ENCODE measurements at places on chromosomes 11 and 22.

- no peak for DNase-seq
Observed at GRCh38 chr11:105767931-105768330, 158.1 kb downstream of the GRIA4 start.

GRCh38 chr11:47460571-47461235 lies 11.8 kb upstream of the RAPSN start:
- DNase-seq, result no peak

- DNase-seq, result no peak
Observed at GRCh38 chr11:108796551-108796950, 131.7 kb downstream of the DDX10 start.

DNA sequence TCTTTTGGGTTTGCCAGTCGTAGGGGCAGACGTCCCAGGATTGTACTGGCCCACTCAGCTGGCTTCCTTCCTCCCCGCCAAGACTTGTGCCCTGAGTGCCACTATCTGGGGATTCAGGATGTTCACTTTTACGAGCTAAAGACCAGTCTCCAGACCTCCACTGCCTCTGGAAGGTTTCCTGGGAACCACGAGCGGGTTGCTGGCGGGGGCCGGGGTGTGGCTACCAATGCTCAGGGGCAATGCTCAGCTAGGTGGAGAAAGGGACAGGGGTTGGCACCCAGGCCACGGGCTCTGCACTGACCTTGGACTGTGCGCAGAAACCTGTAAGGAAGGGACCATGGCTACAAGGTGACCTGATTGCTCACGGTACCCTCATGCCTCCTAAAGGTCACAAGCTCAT lies 2.2 kb downstream of the NEFH start:
- DNase-seq, result no peak

DNA sequence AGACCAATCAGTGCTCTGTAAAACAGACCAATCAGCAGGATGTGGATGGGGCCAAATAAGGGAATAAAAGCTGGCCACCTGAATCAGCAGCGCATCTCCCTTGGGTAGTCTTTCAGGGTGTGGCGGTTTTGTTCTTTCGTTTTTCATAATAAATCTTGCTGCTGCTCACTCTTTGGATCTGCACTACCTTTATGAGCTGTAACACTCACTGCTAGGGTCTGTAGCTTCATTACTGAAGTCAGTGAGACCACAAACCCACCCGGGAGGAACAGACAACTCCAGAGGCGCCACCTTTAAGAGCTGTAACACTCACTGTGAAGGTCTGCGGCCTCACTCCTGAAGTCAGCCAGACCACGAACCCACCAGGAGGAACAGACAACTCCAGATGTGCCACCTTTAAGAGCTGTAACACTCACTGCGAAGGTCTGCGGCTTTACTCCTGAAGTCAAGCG lies 175.5 kb upstream of the PDGFD start:
- DNase-seq, result no peak

DNA sequence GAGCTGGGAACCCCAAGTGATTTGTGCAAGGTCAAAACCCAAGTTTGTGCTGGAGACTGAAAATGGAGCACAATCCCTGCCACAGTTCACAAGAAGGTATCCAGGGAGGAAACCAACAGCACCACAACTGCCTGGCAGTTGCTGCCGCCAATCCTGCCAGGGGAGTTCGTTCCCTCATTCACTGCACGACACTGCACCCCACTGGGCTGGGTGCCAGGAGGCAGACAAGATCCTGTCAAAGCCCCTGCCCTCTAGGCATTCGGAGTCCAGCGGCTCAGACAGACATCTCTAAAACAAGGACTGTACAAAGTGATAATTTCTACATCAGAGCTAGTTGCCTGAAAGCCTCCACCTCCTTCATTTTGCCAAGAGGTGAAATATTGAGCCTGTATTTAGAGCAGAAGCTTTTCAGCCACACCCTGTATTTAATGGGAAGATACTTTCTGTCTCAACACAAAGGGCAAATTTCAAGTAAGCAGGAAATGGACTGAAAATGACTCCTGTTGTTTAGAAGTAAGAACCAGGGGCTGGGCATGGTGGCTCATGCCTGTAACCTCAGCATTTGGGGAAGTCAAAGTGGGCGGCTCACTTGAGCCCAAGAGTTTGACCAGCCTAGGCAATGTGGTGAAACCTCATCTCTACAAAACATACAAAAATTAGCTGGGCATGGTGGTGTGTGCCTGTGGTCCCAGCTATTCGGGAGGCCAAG lies 277.4 kb upstream of the NARS2 start:
- no peak for DNase-seq

DNA sequence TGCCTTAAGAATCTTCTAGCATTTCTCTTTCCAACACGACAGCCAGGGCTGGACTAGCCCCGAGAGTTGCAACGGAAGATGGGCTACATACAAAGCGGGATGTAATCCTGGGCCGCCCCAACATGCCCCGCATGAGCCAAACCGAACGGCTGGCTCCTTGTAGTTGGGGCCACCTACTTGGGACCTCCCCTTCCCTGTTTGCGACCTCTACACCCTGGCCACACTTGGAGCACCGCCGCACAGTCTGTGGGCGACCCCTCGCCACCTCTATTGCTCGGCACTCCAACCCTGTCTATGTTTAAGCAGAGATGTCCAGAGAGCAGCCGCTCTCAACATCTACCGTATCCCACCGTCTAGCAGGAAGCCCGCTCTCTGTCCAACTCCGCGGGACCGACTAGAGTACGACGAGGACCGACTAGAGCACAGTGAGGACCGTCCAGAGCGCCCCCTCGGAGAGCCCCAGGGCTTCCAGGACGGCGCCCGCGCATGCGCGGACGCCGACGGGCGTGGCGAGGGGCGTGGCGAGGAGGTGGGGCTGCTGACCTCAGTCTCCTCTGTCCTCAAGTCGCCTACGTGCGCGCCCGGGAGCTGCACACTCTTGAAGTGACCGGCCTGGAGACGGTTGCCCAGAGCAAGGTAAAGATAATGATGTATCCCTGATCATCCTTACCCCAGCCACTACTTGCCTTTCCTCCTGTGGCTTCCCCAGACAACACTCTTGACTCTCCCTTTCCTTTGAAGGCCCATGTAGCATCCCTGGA lies 32.3 kb downstream of the NEAT1 start:
- DNase-seq, result peak; percentile 74

- DNase-seq, result peak; percentile 78
Observed at GRCh38 chr11:45102810-45103621, 43.4 kb upstream of the PRDM11 start.

DNA sequence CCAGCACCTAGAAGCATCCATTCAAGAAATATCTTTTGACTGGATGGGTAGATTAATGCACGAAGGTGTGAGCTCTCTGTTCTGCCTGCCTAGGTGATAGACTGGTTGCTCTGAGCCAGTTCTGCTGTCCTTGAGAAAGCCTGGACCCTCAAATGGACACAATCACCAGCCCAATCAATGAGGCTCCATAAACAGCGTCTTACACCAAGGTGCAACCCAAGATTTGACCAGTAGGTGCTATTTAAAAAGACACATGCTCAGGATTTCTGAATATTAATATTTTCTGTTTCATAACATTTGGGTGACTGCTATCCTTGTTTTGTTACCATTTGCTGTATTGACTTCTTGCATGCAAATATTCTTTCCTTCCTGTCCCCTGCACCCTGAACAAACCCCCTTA lies 39.0 kb downstream of the PAMR1 start:
- no peak for DNase-seq

GRCh38 chr22:24751518-24751917 lies 23.0 kb downstream of the PIWIL3 start:
- DNase-seq, result no peak

DNA sequence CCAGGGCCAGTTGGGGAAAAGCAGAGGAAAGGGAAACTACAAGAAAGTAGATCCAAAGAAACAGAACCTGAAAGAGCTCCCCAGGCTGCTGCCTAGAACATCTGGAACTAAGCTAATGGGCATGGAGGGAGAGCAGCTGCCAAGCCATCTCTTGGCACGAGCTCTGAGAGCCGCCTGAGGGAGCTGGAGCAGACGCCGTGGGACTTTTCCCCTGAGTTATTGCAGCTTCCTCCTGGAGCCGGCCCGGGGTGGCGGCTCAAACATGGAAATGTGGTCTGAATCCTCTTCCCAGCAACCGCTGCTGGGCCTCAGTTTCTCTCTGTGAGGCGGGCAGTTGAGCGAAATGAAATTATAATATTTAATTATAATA lies 41.8 kb downstream of the LIF start:
- DNase-seq, result no peak

DNA sequence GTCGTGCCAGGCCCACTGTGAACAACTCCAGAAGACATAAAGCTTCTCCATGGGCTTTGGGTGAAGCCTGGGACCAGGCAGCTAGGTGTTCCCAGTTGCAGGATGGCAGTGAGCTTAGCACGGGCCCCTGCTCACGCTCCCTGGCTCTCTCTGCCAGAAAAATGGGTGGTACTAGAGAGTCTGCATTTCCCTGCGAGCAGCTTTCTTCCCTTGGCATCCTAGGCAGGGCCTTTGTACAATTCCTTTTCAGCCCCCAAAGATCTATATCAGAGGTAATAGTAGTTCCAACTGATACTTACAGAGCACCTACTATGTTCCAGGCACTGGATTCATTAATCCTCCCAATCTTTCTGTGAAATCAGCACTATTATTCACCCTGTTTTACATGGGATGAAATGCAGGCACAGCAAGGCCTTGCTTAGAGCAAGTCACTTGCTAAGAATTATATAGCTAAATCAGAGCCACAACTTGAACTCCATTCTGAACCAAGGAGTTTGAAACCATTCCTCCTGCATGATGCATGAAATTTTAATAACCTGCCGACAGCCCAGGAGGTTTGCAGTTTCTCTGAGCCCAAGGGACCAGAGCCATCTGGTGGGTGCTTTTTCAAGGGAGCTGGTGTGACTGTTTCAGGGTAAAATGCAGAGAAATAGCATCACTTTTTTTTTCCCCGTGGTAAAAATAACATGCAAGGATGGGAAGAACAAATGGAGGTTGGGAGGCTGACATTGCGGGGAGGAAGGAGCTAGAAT lies 22.7 kb downstream of the NAV2 start:
- no peak for DNase-seq

DNA sequence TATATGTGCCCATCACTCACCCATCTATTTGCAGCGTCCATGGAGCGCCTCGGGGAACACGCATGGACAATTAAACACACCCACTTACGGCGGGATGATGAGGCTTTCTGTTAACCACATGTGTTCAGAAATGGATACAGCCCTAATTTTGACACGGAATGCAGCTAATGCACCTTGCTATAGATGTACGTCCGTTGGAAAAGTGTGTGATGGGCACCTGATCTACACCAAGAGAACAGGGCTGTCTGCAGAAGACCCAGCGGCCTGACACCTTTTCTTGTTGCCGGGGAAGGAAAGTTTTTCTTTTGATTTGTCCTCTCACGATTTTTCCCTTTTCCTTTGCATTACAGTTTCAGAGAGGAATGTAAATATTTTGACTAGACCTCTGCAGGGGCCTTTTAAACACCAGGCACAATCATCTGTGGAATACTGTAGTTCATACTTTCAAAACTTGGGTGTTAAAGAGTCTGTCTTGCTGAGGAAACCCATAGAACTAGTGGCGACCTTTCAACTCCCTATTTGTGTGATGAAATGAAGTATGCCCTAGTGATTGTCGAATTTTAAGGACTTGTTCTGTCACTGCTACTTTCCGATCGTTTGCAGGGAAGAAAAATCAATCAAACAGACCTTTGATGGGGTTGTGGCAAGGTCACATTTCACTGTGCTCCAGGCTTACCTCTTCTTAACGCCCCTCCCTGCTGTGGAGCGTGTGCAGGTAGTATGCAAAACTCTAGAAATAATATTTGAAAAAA lies 16.5 kb upstream of the PAX6 start:
- no peak for DNase-seq

DNA sequence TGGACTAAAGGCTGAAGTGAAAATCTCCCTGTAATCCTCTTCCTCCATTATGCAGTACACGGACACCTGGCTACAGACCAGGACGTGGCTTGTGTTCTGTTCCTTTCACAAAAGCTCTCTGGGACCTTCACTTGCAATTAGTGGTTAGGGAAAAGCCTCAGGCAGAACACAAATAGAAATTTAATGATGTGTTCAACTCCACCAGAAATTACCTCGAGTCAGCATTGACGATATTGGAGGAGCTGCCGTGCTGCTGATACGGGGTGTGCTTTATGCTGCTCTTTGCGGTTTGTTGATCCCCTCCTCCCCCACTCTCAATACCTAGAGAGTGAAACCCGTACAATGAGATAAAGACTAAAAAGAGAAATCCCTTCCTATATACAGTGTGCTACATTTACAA lies 48.9 kb downstream of the POLD3 start:
- DNase-seq, result no peak

DNA sequence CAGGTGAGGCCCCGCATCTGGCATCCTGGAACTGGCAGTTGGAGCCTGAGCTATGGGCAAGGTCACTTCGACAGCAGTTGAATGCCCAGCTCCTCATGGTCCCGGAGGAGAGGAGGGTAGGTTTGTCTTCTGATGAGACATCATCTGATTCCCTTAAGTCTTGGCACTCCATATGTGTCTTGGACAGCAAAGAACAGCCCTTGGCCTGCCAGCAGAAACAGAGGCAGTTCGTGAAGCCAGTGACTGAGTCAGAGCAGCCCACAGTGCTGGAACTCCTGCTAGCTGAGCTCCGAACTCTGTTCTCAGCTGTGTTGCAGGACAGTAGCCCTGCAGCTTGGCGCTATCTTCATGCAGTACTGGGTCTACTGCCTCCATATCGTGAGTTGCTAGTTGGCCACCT lies 1.0 kb downstream of the DNHD1 start:
- no peak for DNase-seq

- no peak for DNase-seq
Observed at GRCh38 chr11:45079075-45079444, 67.4 kb upstream of the PRDM11 start.

GRCh38 chr11:73995731-73996130 lies 13.1 kb upstream of the UCP2 start:
- DNase-seq, result no peak

- no peak for DNase-seq
Observed at GRCh38 chr11:33959855-33960400, 68.1 kb upstream of the LMO2 start.

DNA sequence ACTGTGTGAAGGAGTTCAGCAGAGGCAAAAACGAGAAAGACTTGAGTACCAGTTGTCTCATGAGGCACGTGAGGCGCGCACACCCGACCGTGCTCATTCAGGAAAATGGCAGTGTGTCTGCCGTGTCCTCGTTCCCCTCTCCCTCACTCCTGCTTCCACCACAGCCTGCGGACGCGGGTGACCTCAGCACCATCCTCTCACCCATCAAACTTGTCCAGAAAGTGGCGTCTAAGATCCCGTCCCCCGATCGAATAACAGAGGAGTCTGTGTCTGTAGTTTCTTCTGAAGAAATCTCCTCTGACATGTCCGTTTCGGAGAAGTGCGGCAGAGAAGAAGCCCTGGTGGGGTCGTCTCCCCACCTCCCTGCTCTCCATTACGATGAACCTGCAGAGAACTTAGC lies 30.4 kb downstream of the ZBED4 start:
- DNase-seq, result no peak

- no peak for DNase-seq
Observed at GRCh38 chr11:46951864-46952263, 15.3 kb downstream of the CSTPP1 start.

- DNase-seq, result no peak
Observed at GRCh38 chr11:7901319-7901854, 29.7 kb downstream of the OR10A6 start.

All from activated CD4-positive, alpha-beta T cell treated with anti-CD3 and anti-CD28 coated beads for 4 hours (primary cell).